ENCODE measurements at places on chromosomes 2 and 18.

- DNase-seq = no peak
Observed at GRCh38 chr2:36409935-36410334, 54.4 kb downstream of the CRIM1 start.

- DNase-seq = no peak
Observed at GRCh38 chr2:29940706-29941105, 19.3 kb upstream of the ALK start.

DNA sequence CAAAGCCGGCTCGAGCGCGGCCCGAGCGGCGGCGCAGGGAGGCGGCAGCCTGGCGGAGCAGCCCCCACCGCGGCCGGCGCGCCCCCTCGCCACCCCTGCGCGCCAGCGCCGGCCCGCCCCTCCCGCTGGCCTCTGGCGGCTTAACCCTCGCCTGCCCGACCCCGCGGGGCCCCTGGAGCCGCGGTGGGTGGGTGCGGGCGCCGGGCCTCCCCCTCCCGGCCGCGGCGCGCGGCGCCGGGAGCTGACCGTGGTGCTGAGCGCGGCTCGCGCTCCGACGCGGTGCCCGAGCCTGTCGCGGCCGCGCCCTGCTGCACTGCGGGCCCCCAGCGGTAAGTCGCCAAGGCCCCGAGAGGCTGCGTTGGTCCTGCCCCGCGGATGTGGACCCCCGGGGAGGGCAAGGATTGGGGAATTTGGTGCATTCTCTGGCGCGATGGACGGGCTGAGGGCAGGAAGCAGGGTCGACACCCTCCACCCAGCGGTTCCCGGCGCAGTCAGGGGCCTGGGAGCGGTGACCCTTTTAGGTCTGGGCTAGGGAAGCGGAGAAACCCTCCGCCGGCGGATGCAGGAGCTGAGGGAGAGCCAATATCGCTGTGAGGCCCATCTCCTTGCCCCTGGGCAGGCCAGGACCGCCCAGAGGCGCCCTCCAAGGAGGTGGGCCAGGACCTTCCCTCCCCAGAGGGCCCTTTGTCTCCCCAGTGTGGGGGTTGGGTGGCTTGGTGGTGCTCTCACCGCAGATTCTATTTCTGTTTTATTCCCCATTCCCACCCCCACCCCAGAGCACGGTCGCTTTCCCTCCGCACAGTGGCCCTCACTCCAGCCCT, 923 bp downstream of the AMER3 start:
- no peak for DNase-seq

GRCh38 chr18:70021498-70021897, 73.8 kb upstream of the CD226 start:
- no peak for DNase-seq

- DNase-seq = no peak
Observed at GRCh38 chr18:31386741-31387140, 10.2 kb downstream of the DSG4 start.

All from stimulated activated CD4-positive, alpha-beta T cell treated with anti-CD3 and anti-CD28 coated beads, Interleukin-15, amount 100 ng/mL, for 48 hours (primary cell).